A549 treated with DMSO at 1 μM for 4 hours (cell line): ENCODE measurements at places on chromosomes 16 and 17. TPM values are rescaled to one million over a fixed set of nuclear protein-coding genes. Genes with fewer than 3 reads are reported as not detected.

FBXO39 gene
- total RNA-seq = not detected in 5 replicates

HIC1 gene
- total RNA-seq = 0.74 to 1.7 TPM (median 1.5 TPM) in 5 replicates

CIITA gene
- total RNA-seq = 0.05 to 0.14 TPM (median 0.11 TPM) in 4 of 5 replicates, not detected in the other

KRTAP9-8 gene
- not detected in 5 replicates for total RNA-seq

RFNG gene
- 18.6 to 24.2 TPM (median 23.3 TPM) in 5 replicates for total RNA-seq
